Stimulated activated CD8-positive, alpha-beta memory T cell treated with anti-CD3 and anti-CD28 coated beads, Interleukin-12 subunit alpha, Interleukin-12 subunit beta, amount 100 ng/mL, for 1 hour (primary cell): ENCODE measurements at places on chromosomes 3 and 15.

- no peak for DNase-seq
Observed at GRCh38 chr15:75159244-75159643, 42.4 kb upstream of the C15orf39 start.

DNA sequence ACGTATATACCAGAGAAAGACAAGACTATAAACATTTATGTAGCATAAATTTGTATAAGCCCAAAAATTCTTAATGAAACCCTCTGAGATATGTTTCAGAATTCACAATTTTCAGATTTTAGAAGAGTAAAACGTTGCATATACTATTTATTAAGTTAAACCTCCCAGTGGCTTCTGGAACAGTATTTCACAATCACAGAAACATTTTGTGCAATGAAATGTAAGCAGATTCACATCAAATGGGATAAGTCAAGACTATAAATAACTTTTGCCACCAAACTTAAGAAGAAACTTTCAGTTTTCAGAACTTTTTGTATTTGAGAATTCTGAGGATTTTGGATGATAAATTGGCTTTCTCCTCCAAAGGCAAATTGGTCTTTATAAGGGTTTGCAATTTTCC is 9.2 kb downstream of the SLTM start:
- DNase-seq = no peak

- DNase-seq = no peak
Observed at GRCh38 chr3:108088697-108089096, 2.1 kb downstream of the CD47 start.

- no peak for DNase-seq
Observed at GRCh38 chr3:78183906-78184599, 1144.2 kb downstream of the ROBO2 start.

- no peak for DNase-seq
Observed at GRCh38 chr15:58666957-58667356, 82.5 kb downstream of the ADAM10 start.

DNA sequence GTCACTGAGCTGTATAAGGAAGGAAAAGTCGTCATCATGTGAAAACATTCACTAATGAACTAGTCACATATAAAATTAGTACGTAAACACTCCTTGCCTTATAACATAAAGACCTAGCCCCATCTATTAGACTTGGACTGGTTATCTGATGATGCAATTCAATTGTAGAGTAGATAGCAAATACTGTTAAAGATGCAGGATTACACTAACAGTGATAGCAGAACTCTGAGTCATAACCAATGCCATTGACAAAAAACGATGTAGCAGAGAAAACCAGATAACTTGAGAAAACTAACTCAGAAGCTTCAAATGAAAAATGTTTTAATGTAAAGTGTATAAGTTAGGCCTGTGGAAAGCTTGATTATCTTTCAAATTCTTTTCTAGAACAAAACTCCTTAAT is 132.2 kb downstream of the WDR72 start:
- no peak for DNase-seq

DNA sequence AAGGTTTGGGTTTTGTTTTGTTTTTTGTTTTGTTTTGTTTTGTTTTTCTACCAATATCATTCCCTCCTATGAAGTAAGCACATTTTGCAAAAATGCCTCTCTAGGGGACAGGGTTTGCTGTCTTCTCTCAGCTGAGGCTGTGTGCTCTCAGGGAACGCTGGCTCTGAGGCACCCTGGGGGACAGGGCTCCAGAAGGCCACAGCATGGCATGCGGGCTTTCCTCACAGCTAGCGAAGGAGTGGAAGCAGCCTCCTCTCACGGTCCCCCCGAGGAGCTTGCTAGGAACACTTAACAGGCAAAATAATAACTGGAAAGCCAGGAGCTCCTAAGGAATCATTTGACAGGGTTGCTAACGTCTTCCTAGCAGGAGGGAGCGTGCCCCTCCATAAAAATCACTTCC is 227.7 kb upstream of the ST8SIA2 start:
- DNase-seq = no peak

DNA sequence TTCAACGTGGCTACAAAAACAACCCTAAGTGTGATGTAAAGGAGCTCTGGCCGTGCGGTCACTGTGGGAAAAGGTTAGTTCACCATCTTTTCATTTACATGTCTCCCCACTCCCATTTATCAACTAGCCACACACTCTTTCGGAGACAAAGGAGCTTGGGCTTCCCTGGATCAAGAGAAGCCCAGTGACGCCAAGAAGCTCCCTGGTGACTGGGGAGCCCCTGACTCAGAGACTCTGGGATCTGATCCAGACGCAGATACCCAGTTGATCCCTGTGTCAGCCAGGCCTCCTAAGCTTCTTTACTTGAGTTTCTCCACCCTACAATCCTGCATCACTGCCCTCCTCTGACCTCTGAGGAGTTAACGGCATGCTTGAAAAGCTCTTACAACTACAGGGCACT is 43.9 kb downstream of the HEG1 start:
- DNase-seq = no peak

GRCh38 chr15:40929660-40930429 is 705 bp downstream of the DLL4 start:
- no peak for DNase-seq

- DNase-seq = no peak
Observed at GRCh38 chr15:45855907-45856579, 221.2 kb downstream of the SQOR start.

DNA sequence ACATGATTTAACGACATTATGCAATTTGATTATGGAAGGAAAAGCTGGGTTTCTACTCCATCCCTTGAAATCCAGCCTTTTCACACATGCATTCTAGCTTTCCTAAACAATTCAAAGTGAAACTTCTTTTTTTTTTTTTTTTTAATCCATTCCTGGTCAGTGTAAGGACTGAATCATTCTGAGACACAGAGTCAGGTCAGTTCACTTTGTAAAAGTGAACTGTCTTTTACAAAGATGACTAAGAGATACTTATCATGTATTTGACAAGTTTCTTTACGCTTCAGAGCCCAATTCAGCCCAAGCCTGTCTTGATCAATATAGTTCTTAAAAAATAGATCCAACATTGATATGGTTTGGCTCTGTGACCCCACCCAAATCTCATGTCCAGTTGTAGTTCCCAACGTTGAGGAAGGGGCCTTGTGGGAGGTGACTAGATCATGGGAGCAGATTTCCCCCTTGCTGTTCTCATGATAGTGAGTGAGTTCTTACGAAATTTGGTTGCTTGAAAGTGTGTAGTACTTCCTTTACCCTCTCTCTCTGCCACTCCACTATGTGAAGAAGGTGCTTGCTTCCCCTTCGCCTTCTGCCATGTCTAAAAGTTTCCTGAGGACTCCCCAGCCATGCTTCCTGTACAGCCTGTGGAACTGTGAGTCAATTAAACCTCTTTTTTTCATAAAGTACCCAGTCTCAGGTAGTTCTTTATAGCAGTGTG is 345.6 kb upstream of the THBS1 start:
- DNase-seq = no peak

GRCh38 chr15:67406257-67406861 is 114.6 kb upstream of the C15orf61 start:
- DNase-seq = no peak

GRCh38 chr3:28901018-28901417 is 379.9 kb upstream of the RBMS3 start:
- no peak for DNase-seq

DNA sequence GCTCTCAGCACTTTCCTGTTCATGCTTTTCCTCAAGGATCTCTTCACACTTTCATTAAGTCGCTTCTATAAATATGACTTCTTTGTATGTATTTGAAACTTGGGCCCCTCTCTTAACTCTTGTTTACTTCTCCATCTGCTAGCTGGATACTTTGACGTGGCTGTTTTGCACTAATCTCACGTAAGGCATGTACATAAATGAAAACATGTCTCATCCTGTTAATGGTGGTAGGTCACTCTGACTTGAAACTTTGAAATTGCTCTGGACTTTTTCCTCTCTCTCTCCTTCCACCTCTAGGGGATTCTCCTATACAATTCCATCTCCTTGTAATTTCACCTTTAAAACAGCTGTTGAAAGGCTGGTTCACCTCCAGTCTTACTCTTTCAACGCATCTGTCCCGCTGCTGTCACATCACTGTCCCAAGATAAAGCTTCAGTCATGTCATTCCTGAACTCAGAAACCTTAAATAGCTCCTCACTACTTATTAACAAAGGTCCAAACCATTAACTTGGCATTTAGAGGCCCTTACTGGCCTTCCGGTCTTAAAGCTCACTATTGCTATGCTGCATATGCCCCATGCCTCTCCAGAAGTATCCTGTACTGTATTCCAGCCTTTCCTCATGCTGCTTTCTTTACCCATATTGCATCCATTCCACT is 1.2 kb downstream of the BLOC1S6 start:
- DNase-seq = no peak
